Amygdala (tissue), 56 donors: ENCODE measurements at places on chromosomes 12 and 14.

- DNase-seq, result no peak
Observed at GRCh38 chr14:35051796-35052195, 5.7 kb downstream of the FAM177A1 start.

DNA sequence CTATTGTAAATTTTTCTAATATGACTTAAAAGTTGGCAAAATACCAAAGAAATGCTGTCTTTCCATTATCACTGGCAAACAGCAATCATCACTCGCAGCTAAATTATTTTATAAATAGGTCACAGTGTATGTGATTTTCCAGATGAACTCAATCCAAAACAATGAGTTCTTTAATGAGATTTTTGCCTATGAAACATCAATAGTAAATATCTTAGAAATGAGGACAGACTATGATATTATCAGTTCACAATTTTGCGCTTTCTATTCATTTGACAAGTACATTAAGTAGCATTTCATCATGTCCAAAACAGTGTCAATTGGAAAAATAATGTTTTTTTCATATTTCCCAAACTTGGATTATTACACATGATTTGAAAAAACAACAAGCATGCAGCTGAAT is 65.7 kb downstream of the PIK3C2G start:
- DNase-seq, result no peak

DNA sequence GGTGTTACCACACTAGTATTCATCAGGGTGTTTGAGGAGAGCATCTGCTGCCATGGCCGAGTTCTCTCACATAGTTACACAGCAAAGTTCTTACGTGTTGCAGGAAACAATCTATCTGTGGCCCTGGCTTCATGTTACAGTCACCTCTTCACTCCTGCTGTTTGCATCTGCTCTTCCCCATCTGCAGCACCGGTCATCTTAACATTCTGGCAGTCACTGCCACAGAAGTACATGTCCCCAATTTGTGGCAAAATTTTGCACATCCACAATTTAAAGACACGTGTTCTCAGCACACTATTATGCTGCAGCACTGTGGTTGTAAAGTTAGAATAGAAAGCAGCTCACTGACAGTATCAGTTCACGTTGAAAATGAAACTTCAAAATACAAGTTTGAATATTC is 23.2 kb downstream of the MAPK1IP1L start:
- DNase-seq, result no peak

DNA sequence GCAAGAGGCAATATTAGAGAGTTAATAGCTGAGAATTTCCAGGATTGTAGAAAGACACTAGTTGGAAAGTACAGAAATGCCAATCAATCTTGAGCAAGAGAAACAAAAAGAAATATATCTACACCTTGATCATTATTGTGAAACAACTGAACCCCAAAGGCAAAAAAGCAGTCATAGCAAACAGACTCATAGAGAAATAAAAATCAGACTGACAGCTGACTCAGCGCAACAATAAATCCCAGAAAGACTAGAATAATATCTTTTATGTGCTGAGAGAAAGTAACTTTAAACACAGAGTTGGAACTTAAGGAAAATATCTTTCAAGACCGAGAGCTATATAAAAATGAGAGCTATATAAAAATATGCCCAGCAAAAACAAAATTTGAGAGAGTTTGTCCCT is 52.9 kb downstream of the PTPRB start:
- no peak for DNase-seq

GRCh38 chr14:103308717-103309616 is 25.1 kb upstream of the EIF5 start:
- DNase-seq, result no peak

GRCh38 chr12:14803830-14804160 is 325 bp downstream of the C12orf60 start:
- DNase-seq, result no peak

- no peak for DNase-seq
Observed at GRCh38 chr12:67531051-67531450, 117.5 kb upstream of the DYRK2 start.

DNA sequence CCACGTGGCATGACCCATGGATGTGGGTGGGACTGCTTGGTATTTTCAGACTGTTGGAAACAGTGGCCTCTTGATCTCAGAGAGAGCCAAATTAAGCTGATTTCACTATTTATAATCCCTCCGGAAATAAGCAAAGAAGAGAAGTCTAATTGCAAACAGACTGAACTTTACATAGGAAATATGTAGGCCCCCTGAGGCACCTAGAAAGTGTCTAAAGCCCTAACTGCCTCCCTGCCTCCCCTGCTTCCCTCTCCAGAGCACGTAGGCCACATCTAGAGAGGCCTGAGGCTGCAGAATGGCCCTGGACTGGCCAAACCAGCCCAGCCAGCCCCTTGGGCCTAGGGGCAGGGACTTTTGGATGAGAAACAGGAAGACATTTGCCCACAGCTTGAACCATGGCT is 123.8 kb downstream of the ZFP36L1 start:
- no peak for DNase-seq

DNA sequence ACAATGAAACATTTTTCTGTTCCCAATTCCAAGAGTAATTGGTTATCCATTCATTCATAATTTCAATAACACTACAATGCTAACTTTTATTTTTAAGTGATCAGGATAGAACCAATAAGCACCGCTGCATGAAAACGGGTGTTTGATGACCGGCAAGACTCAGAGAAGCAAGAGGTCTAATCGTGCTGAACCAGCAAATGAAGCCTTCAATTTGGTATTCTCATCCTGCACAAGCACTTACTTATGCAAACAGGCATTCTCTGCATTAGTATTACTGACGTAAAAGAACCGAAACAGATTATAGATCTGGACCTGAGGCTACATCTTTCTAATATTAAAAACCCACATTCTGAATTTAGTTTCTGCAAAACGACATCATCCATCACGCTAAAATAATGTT is 67.7 kb downstream of the RBM19 start:
- no peak for DNase-seq

DNA sequence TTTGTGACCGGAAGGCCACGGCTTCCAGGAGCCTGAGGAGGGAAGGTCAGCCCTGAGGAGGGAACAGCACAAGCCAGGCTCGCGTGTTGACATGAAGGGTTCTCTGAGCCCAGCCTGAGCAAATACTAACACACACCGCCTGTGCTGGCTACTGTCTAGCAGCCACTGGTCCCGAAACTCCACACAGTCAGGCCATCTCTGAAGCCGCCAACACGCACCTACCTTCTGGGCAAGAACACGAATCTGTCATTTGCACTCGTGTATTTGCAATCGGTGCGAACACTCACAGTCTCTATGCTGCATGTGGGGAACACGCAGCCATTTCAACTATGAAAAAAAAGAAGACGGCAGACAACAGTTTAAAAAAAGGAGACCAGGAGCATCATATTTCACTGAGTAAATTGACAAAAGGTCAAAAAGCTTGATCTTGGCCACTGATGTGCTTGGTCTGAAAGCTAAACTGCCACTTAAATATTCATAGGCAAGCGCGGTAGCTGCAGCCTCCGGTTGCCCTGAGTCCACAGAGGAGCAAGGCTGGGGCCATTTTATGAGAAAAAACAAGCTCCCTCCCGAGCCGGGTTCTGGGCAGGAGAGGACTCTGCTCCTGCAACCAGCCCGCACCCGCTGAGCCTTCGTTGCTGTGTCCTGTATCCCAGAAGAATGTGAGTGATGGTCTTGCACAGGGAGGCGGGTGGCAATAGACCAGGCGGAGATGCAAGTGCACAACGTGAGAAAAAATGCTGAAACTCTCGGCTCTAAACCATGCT is 57.8 kb downstream of the RIMBP2 start:
- no peak for DNase-seq

DNA sequence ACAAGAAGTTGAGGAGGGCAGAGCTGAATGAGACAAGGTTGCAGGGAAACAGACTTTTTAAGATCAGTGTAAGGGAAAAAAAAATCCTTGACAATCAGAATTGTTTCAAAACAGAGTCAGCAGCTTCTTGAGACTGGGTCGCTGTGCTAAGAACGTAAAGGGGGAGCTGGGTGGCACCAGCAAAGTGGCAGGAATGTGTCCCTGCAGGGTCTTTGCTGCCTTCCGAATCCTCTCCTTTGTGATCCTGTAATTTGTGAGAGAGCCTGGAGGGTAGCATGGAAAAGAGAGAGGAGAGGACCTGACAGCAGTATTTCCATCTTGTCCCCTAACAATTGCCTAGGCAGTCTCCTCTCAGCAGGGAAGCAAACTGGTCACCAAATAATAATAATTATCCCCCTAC is 472.8 kb downstream of the RGS6 start:
- DNase-seq, result no peak

GRCh38 chr12:70637303-70638085 is at the start of gene PTPRB:
TSS of gene PTPRB (minus strand) at chr12:70637429. CDS start at chr12:70637395, 34 bp downstream.
- DNase-seq, result no peak

DNA sequence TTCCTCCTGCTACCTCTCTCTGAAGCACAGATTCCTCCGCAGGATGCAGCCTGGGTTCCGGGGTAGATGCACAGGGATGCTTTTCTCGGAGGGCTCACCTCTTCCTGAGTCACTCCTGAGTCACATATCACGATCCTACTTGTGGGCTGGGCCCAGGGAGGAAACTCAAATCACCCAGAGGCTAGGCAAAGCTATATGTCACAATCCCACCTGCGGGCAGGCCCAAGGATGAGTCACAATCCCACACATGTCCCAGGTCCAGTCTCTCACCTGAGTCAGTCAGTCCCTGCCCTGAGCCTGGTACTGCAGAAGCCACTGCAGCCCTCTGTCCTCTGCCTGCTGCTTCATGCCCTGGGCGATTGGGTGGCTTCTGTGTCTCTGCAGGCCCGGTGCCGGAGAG is 149.0 kb upstream of the GSC start:
- no peak for DNase-seq

- no peak for DNase-seq
Observed at GRCh38 chr12:64781280-64782190, 22.3 kb upstream of the GNS start.

GRCh38 chr12:5173511-5174011 is 129.9 kb downstream of the KCNA5 start:
- no peak for DNase-seq

DNA sequence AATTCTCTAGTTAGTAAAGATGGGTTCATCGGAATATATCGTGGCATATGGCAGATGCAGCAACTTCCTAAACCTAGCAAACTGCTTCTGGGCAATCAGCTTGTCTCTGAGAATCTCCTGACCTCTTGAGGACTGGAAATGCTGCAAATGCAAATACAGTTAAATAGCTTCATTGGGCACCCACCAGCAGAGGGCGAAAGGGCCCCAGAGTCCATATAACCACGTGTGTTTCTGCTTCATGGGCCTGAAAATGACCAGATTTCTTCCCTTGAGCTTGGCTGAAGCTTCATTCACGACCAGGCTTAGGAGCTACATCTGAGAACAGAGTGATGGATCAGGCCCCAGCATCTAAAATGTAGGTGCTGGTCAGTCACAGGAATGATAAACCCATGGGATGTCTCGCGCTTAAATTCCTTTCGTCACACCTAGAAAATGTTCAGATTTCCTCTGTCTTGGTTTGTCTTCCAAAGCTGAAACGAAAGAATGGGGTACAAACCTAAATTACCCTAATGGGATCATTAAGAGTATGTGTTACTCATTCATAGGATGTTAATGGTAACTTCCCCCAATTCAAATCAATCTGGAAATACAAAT is 1482.5 kb upstream of the TMEM132C start:
- DNase-seq, result no peak

DNA sequence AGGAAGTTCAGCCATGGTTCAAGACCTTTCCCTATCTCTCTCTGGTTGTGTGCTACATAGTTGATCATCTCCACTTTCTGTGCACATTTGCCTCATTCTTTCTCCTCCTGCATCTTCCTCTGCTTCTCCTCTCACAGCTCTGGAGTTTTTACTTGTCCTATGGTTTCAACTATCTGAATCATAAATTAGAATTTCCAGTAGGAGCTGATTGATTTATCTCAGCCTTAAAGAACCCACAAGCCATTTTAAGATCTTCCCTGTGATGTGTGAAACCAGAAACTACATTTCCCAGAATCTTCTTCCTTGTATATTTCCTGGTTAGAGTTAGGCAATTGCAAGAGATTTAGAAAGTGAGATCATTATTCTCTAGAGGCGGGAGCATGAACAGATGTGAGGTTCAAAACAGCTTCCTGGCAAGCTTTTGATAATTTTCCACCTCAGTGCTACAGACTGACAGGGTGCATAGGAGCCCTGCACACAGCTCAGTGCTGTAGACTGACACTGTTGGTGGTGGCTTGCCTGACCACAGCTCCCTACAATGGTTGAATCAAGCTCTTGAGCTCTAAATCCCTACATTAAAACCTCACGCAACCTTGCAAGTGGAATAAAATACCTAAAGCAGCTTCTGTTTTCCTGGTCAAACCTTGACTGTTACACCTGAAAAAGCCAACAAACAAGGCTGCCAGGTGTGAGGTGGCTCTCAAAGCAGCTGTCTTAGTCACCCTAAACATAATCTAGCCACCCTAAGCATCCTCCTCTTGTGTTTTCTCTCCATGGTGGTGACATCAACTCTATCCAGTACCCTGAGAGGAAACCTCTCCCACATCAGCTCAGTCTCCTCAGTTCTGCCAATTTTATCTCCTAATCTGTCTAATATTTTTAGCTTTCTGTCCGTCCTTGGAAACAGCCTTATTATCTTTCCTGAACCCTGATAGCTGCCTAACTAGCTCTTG is 21.5 kb upstream of the IFNG start:
- DNase-seq, result no peak

DNA sequence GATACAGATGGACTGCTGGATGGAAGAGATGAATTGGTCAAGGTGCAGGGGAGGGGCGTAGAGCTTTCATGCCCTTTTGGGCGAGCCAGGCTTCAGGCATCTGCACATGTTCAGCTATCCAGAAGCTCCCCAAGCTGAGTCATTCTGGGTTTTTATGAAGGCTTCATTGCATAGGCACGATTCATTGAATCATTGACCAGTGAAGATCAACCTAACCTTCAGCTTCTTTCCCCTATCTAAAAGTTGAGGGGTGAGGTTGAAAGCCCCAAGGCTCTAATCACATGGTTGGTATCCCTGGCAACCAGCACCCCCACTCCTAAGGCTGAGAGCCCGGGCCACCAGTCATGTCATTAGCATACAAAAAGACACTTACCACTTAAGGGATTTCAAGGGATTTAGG is 36.3 kb downstream of the RPS29 start:
- no peak for DNase-seq

- no peak for DNase-seq
Observed at GRCh38 chr14:90659156-90659555, 157.1 kb downstream of the TTC7B start.

DNA sequence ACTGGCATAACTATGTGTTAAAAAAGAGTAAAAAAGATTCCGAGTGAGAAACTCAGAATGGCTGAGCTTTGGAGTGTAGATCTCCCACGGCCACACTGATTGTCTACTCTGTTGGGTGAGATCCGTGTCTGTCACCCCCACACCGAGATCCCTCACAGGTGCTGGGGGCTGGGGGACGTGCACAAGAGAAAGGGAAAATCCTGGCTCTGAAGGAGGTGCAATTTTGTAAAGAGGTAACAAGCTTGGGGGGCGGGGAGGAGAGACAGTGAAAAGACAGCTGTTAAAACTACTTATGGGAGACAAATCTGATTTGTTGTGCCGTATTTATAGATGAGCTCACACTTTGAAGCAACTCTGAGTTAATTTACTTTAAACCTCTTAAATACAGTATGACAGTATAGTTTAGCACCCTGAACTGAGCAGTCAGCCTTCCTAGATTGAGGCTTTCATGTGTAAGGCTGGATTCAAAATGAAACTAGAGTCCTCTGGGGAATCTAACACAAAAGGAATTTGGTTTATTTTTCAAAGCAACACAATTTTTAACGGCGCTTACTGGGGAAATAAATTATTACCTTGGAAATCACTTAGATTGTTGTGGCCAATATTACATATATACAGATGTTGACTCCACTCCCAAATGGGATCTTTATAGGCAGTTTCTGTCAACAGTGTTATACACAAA is 167.4 kb upstream of the RGS6 start:
- no peak for DNase-seq
